ENCODE measurements at places on chromosomes 3 and 15.
A peak's percentile ranks its signal among the peaks of the same experiment; 100 is the strongest.

GRCh38 chr15:94238539-94239118 is 7.3 kb downstream of the MCTP2 start:
- peak; percentile 21 for DNase-seq

- DNase-seq: no peak
These were observed 35.6 kb downstream of the SRPRB start for GRCh38 chr3:133841196-133841595.

- no peak for DNase-seq
These were observed 6.3 kb upstream of the LRRC58 start for GRCh38 chr3:120355486-120355885.

DNA sequence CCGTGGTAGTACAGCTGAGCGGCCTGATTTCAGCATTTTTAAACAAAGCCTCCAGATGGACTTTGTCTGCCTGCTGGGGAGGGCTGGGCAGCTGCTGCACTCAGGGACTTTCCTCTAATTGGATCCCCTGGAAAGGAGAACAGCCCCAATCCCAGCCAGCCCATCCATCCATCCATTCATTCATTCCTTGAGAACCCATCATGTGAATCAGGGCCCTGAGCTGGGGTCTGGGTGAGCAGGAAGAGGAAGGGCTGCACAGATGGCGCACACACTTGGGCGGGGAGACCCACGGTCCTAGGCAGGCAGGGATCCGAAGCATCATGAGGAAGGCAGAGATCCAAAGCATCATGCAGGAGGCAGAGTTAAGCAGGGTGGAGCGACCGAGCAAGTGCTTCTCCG is 45.7 kb downstream of the TPRA1 start:
- no peak for DNase-seq

DNA sequence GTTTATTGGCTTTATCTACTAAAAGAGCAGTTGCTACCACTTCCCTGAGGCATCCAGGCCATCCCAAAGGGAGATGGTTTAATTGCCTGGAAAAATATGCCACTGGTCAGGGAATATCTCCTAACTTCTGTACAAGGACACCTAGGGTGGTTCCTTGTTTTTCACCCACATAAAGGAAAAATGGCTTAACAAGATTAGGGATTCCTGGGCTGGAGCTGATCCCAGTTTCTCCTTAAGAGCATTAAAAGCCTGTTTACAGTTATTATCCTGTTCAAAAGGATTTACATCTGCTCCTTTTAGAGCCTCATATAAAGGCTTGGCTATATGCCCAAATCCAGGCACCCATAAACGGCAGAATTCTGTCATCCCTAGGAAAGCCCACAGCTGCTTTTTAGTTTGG is 70.2 kb upstream of the WNT7A start:
- DNase-seq: no peak

GRCh38 chr3:126889276-126890201 is 93.4 kb upstream of the PLXNA1 start:
- DNase-seq: no peak

DNA sequence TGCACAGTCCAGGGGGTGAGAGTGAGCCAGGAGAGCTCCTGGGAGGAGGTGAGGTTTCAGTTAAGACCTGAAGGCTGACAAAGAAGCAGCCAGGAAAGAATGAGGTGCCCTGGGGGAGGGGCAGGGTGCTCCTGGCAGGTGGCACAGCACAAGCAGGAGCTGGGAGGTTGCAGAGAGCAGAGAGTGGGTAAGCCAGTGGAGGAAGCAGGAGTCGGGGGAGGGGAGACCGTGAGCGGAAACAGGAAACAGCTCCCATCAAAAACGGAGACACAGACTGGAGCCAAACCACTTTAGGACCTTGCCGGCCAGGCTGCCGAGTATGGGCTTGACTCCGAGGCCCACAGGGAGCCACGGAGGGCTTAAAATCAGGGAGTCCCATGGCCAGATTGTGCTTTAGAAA is 12.1 kb upstream of the FBLN2 start:
- no peak for DNase-seq

GRCh38 chr3:15575446-15575845 is 25.9 kb downstream of the HACL1 start:
- DNase-seq: no peak
